NCI-H526 treated with DMSO at 0.1 percent for 48 hours (cell line): ENCODE measurements at places on chromosomes 2 and 18.

GRCh38 chr2:37231241-37232130 is at the start of the genes CEBPZ and NDUFAF7:
TSS of gene CEBPZ (minus strand) at chr2:37231596. CDS start at chr2:37231567, 29 bp downstream.
TSS of gene NDUFAF7 (plus strand) at chr2:37231658. CDS start at chr2:37231706, 48 bp downstream.
- DNase-seq: peak; percentile 84

DNA sequence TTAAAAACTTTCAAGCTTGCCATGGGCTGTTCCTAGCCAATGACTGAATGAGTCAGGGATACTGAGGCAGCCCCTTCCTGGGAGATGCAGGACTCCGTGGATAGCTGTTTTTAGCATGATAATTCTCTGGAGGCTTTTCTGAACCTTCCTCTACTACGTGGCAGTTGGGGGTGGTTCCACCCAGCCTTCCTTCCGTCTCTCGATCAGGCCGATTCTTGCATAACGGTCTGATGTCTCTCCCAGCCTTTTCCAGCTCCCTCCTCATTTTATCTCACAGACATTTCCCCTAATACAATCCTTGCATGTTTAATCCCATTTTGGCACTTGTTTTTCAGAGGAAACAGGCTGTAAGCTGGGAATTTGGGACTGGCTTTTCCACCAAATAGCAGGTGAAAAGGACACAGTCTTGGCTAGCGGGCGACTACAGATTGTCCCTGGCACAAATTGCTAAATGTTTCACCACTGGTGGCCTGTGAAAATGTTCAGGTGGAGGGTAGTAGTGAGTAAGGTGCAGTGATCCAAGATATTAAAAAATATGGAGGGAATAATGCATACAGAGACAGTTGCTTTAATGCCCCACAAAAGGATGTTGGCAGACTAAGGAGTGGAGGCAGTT is 21.0 kb upstream of the CTLA4 start:
- DNase-seq: no peak

- DNase-seq: no peak
These were observed 40.9 kb downstream of the KDM3A start for GRCh38 chr2:86482034-86482433.

GRCh38 chr2:84450288-84451227 is 8.5 kb downstream of the SUCLG1 start:
- no peak for DNase-seq

DNA sequence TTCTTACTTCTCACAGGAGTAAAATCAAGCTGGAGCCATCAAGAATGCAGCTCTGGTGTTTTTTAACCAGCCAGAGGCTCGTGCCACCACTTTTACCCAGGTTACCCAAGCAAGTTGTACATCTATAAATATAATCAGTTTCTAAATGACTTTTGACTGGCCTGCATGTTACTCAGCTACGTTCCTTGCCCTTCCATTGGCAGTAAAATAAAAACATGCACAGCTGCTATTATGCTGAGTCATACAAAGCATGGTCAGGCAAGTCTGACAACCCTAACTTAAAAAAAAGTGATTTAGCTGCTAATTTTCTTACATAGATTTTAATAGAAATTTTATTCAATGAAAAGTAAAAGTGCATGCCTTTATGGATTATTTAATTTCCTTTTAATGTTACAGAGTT is 111.7 kb upstream of the CSRNP3 start:
- no peak for DNase-seq

DNA sequence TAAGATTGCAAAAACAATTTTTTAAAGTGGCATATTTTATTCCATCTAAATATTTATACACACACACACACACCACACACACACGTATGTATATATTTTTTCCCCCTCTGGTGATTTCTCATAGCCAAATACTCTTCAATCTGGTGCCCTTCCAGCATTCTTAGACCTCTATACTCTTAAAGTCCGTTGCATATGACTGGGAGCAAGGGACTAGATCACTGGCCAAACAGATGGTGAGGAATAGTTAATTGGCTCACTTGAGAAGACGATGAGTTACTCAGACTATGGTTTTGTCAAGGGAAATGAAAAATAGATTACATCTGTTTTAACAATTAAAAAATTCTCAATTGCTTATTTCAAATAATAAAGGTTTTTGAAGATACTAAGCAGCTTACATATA is 512.5 kb upstream of the LRRTM4 start:
- no peak for DNase-seq

DNA sequence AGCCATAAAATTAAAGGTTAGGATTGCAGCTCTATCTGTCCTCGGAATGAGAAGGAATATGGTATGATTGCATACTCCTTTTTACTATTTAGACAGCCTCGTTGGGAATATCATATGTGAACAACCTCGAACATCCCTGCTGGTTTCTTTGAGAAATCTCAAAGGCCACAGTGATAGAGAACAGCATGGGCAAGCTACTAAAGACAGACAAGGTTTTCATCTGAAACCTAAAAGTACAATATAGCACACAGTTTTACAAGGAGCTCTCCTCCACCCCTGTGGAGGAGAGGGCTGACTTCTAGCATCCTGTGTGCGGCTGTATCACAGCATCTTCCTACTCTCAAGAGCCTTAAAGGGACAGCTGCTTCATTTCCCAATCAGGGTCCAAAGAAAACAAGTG is 104.3 kb downstream of the VWC2L start:
- no peak for DNase-seq

DNA sequence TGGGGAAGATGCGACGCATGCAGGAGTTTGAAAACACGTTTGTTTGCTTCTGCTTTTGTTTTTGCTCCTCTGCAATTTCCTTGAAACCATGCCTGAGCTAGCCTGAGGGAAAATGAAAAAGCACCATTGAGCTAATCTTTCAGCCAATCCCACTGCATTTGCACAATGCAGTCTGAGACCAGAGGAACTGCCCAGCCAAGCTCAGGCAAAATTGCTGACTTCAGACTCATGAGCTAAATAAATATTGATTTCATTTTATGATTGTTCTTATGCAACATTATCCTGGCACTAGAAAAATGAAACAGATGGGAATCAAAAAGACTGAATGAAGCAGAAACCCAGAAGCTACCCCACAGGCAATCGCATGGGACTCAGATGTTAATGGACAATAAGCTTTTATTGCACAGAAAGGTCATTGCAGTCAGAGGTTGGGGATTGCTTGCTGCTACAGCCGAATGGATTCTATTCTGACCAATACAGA is 37.0 kb downstream of the TPRKB start:
- DNase-seq: no peak

GRCh38 chr2:233983445-233983844 is 66.3 kb downstream of the TRPM8 start:
- DNase-seq: no peak

DNA sequence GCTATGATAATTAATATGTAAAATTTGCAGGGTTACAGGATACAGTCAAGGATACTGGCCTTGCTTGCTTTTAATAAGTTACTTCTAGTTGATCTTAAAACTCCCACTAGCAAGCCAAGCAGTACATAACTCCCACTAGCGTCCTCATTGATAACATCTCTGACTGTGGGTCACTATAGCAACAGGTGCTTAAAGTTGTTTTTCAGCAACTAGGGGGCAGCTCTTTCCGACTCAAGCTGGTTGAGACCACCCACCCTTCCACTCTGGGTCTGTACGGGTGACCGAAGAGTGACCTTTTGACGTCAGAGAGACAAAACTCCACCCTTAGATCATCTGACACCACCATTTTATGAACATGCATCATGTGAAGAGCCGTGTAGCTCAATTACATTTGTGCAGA is 208.6 kb downstream of the MYO1B start:
- DNase-seq: no peak

DNA sequence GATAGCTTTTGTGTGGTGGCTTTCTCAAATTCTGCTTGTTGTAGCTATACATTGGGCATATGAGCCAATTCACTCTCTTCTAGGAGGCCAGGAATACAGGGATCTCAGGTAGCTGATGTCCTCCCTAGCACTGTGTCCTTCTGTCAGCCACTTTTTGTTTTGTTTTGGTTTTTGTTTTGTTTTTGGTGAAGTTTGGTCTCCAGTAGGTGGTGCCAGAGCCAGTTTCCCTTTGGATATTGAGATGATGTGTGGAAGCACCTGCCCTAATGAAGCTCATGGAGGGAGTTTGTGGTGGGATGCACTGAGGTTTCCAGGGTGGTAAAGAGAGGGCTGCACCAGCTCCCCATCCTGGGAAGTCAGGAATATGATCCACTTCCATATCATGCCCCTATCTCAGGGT is 100.5 kb upstream of the VWC2L start:
- DNase-seq: no peak

- no peak for DNase-seq
These were observed 110.0 kb downstream of the HDAC4 start for GRCh38 chr2:239290618-239291474.

GRCh38 chr2:181235683-181236459 is 221.3 kb upstream of the ITGA4 start:
- no peak for DNase-seq

- no peak for DNase-seq
These were observed 178.5 kb downstream of the THADA start for GRCh38 chr2:43417300-43417699.

DNA sequence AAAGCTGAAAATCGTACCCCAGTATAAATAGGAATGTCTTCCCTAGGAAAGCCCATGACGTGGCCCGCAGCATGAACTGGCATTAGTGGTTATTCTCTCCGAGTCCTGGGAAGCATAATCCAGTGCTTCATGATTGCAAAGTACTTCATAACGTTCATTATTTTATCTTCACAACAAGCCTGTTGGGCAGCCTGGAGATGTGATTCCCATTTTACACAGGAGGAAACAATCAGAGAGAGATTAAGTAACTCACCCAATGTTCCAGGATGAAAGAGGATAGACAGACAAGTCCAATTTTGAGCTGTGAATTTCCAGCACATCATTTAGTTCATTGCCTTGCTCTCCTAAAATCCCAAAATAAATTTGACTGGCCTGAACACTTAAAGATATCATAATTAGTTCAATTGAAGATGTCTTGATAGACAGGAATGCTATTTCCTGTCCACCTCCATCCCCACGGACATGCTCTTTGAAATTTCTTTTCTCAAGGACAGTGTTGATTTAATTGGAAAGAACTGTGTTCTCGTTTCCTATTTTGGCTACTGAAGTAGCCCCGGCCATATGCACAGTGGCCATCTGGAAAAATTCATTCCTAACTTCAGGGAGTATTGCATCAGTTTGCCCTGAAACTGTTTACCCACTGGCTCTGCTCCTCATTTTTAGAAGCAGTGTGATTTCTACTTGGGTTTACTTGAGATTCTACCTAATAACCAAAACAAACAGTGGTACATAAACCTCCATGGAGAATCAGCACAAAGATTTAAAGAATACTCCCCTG is 93.9 kb downstream of the VWC2L start:
- no peak for DNase-seq

- DNase-seq: peak; percentile 50
These were observed 142.9 kb upstream of the NXPH2 start for GRCh38 chr2:138922973-138923563.

DNA sequence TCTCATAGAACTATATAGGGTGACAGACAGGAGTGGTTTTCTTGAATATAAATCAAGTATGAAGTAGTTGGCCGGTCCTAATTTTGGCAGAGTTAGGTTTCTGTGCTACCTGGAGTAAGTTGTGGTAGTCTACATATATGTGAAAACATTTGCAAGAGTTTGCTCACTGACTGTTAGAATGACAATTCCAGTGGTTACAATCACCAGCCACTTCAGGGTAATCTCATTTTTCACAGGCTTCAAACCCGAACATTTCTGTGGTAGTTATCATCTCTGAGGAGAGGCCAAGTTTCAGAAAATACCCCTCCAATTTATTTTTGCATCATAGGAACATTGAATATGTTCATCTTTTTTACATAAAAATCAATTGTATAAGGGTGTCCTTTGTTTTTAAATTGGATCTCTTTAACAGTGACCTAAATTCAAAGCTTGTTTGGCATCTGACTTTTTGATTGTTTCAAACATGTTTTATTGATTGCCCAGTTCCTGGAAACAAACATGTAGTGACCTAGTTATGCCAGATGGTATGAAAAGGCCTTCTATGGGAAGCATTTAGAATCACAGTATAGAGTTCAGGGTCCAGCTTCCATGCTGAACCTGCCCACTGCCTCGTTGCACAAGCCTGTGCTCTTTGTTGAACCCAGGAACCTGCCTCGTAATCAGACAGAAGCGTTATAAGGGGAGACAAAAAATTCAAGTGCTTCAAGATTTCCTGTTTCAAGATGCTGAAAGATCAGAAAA is 250.6 kb downstream of the LTBP1 start:
- no peak for DNase-seq

DNA sequence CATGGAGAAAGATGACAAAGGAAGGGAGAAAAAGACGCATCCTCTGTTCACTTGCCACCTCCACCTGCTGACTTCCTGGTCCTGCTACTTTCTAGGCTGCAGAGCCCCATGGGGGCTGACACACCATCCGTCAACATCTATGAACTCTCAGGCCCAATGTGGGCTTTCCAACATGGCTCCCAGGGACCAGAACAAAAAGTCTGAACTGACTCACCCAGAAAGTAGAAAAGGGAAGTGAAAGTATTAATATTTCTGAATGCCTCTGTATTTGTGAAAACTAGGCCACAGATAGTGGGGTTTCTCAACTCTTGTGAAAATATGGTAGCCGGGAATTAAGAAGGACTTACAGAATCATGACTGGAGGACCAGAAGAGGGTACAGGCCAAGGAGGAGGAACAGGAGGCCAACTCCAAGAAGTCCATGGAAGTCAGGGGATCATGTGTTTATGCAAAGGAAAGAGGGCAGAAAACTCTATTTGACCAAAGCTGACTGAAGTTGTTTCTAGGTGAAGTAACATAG is 123.1 kb upstream of the CAB39 start:
- DNase-seq: no peak

GRCh38 chr2:86143307-86143706 is 37.3 kb downstream of the PTCD3 start:
- no peak for DNase-seq
